ENCODE measurements at places on chromosomes 4 and X.

- no peak for DNase-seq
Observed at GRCh38 chr4:123832173-123833026, 435.8 kb downstream of the SPRY1 start.

DNA sequence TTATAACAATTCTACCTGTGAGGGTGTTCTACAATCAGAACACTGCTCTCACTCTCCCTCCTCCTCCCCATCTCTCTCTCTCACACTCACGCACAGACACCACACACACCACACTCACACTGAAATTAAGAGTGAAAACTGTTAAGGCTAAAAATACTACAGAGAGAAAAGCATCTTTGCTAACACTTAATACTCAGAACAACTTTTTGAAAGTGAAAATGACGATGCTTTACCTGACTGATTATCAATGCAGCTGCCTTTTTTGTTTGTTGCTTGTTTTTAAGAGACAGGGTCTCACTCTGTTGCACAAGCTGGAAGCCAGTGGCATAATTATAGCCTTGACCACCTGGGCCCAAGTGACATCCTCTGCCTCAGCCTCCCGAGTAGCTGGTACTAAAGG is 222.4 kb downstream of the APBB2 start:
- DNase-seq, result no peak

GRCh38 chrX:39730662-39731329 is 367.0 kb downstream of the BCOR start:
- DNase-seq, result no peak

DNA sequence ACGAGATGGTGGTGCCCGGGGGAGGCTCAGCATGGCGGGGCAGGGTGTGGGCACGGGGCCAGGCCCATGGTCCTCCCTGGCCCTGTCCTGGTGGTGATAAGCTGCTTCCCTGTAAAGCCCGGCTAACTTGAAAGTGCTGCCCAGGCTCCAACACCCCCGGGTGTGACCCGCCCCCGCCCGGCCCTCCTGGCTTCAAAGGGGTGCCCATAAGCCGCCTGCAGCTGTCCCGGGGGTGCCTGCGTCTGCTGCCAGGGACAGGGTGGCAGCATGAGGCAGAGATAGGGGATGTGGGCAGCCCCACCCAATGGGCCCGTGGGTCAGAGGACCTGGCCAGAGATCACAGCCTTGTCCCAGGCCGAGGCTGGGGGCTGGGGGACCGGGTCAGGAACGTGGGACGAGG is 18.1 kb downstream of the FGFRL1 start:
- no peak for DNase-seq

DNA sequence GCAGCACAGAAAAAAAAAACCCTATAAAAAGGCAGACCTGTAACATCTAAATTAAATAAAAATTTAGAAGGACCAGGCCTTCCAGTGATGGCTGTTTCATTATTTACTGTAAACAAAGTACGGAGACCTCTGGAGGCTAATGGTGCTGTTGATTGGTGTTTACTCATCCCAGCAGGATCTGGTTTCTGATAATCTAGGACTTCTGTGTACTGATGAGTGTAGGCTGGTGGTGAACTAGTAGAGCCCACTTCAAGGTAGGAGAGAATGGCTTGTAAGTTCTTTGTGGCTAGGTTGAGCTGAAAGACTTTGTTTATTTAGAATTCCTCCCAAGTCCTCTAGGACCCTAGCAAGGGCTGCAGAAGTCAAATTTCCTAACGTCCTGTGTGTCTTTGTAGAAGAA is 398.1 kb upstream of the PITX2 start:
- no peak for DNase-seq

- no peak for DNase-seq
Observed at GRCh38 chr4:105808750-105809041, 86.6 kb upstream of the NPNT start.

GRCh38 chr4:3532751-3533422 is 665 bp upstream of the LRPAP1 start:
- no peak for DNase-seq

GRCh38 chrX:134554291-134554690 is 94.3 kb downstream of the HPRT1 start:
- no peak for DNase-seq

GRCh38 chr4:124610211-124610610 is 102.3 kb downstream of the ANKRD50 start:
- no peak for DNase-seq

- no peak for DNase-seq
Observed at GRCh38 chrX:6468706-6469105, 66.2 kb downstream of the VCX3A start.

DNA sequence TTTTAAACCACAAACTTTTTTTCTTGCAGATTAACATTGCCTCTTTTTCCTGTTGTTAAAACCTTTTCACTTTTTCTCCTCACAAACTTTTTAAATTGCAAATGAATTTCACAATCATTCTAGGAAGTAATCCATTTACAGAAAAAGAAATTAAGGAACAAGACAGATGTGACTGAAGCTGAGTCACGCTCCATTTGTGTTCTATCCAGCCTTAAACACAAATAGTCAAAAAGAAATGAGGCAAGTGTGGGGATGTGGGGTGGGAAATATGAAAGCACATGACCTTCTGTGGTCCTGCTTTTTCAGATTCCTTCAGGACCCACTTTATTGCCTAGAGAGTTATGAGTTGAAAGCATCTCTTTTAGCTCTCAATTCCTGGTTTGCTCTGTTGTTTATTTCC is 197.0 kb downstream of the ADGRL3 start:
- no peak for DNase-seq

DNA sequence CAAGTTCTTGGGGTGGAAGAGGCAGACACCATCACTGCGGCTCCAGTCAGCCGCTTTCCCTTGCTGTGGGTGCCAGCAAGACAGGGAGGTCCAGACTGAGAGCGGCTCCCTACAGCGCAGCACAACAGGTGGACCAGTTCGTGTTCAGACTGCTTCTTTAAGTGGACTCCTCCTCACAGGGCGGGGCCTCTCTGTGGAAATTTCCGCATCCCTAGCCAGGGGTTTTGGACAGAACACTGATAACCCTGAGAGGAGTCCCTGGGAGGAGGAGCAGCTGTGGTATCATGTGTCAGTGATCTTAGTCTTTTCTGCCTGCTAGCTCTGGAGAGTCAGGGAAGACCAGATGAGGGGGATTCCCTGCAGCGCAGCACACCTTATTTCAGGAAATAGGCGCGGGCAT is 48.5 kb downstream of the MAGEC2 start:
- no peak for DNase-seq

- no peak for DNase-seq
Observed at GRCh38 chrX:45762699-45763647, 562.3 kb upstream of the DIPK2B start.

GRCh38 chr4:124790471-124790870 is 77.9 kb upstream of the ANKRD50 start:
- no peak for DNase-seq

GRCh38 chr4:177386278-177386815 is 55.9 kb downstream of the AGA start:
- DNase-seq, result no peak

- no peak for DNase-seq
Observed at GRCh38 chr4:142155347-142155746, 519.0 kb downstream of the IL15 start.

DNA sequence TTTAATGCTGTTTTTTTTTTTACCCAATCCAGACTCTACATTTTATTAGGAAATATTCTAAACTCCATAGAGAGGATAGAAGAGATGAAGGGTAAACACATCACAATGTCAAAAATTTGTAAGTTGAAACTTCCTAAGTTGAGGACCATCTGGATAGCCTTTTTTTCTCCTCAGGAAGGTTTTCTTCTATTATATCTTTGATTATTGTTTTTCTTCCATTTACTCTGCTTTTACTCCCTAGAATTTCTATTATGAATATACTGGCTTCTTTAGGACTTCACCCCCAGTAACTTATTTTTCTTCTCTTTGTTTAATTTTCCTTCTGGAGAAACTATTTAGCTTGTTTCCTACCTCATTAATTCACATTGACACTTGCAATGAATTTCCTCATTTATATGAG is 71.2 kb upstream of the SLIT2 start:
- DNase-seq, result no peak

DNA sequence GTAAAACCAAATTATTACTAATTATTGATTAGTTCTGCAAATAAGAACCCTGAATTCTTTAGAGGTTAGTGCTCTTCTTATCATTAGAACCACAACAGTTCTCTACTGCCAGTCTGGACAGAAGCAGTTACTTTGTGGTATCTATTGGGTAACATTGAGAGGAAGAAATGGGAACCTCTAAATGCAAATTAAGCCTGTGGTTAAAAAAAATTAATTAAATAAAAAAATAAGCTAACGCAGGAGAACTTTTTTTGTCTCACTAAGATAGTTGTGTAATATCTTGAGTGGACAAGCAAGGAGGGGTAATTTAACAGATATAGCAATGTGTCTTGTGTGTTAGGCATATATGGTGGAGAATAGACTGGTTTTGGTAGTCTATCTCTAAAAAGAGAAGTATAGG is 32.9 kb upstream of the TET2 start:
- no peak for DNase-seq

DNA sequence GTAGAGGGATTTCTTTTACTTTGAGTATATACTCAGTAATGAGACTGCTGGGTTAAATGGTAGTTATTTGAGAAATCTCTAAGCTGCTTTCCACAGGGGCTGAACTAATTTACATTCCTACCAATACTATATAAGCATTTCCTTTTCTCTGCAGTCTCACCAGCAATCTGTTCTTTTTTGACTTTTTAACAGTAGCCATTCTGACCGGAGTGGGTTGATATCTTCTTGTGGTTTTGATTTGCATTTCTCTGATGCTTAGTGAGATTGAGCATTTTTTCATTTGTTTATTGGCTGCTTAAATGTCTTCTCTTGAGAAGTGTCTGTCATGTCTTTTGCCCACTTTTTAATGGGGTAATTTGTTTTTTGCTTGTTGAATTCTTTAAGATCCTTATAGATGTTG is 43.3 kb downstream of the SPCS3 start:
- DNase-seq, result no peak

DNA sequence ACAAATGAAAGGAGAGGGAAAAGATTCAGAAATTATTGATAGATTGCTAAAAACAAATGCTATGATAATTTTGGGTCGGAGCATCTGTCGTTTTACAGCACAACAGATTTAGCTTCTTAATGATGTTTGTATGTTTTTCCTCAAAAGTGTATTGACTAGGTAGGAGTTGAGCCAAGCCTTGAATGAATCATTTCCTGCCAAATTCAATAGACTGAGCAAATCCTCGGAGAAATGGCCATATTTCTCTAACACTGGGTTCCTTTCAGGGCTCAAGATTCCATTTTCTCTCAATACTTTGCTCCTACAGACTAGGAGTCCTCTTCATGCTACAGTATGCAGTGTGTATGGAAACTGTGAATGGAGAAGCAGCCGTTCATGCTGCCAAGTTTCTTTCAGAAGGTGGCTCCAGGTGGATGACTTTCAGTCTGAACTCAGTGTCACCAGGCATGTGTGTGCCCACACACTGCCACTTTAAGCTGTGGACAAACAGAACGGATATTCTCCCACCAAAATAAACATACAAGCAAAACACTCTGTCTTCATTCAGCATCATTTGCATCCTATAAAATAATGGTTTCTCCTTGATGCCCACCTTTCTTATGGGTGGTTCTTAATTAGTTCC is 146.0 kb downstream of the TBL1X start:
- no peak for DNase-seq

DNA sequence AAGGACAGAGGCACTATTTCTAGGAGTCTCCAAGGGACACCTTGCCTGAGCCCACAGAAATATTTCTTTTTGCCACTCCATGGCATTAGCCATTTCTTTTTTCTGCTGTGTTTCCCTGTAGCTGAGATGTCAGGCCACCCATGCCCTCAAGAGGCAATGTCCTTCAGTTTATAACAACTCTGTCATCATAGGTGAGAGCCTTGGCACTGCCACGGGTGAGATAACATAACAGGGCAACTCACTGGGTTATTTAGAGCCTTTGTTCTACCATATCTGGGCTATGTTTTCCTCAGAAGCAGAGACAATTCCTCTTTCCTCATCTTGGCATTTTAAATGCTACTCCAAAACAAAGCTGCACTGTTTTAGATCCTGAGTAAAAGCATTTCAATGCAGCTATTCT is 99.9 kb upstream of the MAOA start:
- DNase-seq, result no peak

DNA sequence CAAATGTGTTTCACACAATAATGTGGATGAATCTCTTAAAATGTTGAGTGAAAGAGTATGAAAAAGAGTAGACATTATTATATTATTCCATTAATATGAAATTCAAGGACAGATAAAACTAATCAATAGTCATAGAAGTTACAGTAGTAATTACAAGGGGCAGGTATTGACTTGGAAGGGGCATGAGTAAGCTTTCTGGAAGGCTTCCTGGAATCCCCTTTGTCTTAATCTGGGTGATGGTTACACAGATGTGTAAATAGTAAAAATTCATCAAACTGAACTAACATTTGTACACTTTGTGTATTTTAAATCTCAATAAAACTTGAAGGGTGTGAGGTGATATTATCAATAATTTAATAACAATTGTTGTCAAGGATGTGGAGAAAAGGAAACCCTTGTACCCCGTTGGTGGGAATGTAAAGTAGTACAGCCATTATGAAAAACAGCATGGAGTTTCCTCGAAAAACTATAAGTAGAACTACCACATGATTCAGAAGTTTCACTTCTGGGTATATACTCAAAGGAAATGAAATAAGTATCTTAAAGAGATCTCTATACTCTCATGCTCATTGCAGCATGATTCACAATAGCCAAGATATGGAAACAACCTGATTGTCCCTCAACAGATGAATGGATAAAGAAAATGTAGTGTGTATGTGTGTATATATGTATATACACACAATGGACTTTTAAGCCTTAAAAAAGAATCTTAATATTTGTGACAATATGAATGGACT is 96.9 kb upstream of the MID1IP1 start:
- DNase-seq, result no peak

DNA sequence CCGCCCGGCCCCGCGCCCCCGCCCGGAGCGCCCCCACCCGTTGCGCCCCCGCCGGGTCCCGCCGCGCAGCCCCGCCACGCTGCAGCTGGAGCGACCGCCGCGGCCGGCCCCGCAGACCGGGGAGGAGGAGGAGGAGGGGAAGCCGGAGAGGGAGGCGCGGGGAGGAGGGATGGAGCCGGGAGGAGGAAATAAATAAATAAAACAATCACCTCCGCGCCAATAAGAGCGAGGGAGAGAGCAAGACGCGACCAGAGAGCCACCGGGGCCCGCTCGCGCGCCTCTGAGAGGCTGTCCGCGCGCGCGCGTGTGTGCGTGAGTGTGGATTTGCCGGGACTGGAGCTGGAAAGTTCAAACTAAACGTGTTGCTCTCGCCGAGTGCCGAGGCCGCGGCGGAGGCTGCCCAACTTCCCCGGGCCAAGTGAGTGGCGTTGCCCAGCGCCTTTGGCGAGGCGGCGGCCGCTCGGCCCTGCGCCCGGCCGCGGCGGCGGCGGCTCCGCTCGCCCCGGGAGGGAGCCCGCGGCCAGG is 2184.4 kb upstream of the TENM3 start:
- DNase-seq, result no peak

Measured in vagina (tissue), 2 donors.